ENCODE measurements at places on chromosomes 5 and 9.

GRCh38 chr5:169778622-169779596 lies 141.8 kb downstream of the DOCK2 start:
- DNase-seq: no peak

- no peak for DNase-seq
Measured at GRCh38 chr9:96449523-96449844, 485 bp upstream of the HABP4 start.

DNA sequence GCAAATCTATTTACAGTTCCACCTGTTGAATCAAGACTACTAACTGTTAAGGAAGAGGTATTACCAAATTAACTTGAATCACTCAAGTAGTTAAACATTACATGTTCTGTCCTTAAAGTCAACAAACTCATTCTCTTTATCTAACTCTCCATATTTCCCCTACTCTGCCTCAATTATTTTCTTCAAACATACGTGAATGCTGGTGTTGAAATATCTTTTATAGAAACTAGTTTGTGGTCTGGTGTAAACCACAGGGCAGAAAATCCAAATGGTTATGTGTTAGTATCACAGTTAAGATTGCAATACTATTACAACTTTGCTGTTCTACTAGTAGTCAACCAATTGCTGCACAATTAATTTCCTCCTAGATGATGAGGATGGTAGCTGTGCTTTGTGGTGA lies 603.5 kb downstream of the KCTD16 start:
- DNase-seq: no peak

- no peak for DNase-seq
Measured at GRCh38 chr9:6630502-6631206, 14.9 kb downstream of the GLDC start.

GRCh38 chr5:179061025-179061424 lies 852 bp downstream of the ZNF354C start:
- no peak for DNase-seq

All from CD4-positive, alpha-beta T cell treated with Interferon alpha-2 for 1 hour (primary cell).